ENCODE measurements at places on chromosomes 12 and 14.
A peak's percentile ranks its signal among the peaks of the same experiment; 100 is the strongest.

- DNase-seq: no peak
Observed at GRCh38 chr12:31867292-31867691, 91.9 kb upstream of the RESF1 start.

DNA sequence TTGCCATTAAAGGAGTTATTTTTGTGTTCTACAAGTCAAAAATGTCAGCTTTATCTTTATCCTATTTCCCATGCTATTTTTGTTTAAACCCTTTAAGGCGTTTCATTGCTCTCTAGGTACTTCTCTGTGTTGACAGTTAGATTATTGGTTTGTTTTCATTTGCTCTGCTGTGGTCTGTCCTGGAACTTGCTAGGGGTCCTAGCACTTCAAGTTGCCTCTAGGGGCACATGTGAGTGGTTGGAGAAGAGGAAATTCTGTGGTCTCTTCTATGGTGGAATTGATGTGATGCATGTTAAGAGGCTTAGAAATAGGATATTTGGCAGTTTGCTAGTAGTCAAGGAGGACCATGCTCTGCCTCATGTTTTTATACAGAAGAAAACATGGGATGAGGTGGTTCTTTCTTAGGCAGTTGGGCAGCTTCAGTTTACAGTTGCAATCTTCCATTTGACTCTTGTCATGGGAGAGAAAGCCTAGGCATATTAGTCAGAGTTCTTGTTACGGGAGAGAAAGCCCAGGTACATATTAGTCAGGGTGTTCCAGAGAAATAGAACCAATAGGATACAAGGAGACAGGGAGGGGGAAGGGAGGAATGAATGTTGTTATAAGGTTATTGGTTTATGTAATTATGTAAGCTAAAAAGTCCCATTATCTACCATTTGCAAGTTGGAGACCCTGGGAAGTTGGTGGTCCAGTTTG is 14.4 kb downstream of the TTLL5 start:
- no peak for DNase-seq

DNA sequence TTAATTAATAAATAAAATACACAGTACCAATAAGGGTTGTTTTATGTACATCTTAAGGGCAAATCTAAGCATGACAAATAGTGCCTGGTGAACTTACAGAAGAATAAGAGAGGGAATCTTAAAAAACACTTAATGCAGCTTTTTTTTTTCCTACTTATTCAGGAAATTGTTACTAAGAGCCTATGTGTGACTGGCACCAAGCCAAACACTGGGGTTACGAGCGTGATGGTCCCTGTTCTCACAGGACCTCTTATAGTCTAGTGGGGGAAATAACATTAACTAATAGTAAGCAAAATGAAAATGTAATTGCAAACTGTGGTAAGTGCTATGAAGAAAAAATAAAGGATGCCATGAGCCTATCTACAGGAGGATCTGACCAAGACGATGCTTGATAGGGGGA is 53.6 kb downstream of the RTN1 start:
- no peak for DNase-seq

DNA sequence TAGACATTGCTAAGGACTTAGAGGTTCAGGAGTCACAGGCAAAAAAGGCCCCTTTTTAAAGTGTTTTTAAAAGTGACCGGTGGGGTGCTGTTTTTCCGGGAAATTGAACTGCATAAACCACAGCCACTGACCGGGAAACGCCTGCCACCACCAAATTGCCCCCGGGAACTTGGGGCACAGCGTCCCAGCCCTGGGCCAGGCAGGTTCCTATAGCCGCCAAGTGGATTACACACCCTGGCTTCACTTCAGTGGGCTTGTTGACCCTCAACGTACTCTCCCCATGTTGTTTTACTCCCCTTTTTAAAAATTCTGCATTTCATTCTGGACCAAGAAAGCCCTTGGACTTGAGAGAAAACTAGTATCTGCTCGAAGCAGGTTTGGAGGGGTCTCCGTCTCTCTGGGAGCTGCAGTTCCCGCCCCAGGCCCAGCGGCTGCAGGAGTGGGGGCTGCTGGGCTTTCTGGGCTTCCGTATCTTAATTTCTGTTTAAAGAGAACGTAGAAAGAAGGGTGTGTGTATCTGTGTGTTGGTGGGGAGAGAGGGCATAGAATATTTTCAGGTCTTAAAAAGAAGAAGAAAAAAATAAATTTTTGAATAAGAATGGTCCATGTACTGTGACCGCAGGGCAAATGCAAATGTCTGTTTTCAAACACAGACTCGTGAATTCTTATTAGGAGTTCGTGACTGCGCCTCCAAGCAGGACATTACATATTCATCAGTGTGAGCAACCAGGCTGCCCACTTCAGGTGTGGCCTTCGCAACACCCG is 82.9 kb downstream of the PAPOLA start:
- DNase-seq: no peak

DNA sequence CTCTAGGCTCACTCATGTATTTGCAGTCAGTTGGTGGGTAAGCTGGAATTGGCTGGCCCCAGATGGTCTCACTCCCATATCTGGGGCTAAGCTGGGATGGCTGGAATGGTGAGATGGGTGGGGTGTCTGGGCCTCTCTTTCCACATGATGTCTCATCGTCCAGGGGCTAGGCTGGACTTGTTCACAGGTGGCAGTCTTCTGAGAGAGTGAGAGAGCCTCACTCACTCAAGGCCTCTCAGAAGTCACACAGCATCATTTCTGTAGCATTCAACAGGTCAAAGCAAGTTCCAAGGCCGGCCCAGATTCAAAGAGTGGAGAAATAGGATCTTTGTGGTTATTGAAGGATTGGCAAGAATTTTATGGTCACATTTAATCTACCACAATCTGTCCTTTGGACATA is 102.7 kb downstream of the UNC79 start:
- DNase-seq: no peak

- DNase-seq: no peak
Observed at GRCh38 chr12:110845339-110845682, 1.5 kb upstream of the CCDC63 start.

GRCh38 chr14:105260959-105261358 is 12.6 kb downstream of the BTBD6 start:
- DNase-seq: no peak

GRCh38 chr14:81710232-81710845 is 176.7 kb upstream of the SEL1L start:
- peak; percentile 27 for DNase-seq

Measured in right hindlimb (tissue), 1 donor.